ENCODE measurements at places on chromosomes 6 and 20.

GRCh38 chr6:20024316-20024673 is 187.1 kb downstream of the ID4 start:
- no peak for DNase-seq

DNA sequence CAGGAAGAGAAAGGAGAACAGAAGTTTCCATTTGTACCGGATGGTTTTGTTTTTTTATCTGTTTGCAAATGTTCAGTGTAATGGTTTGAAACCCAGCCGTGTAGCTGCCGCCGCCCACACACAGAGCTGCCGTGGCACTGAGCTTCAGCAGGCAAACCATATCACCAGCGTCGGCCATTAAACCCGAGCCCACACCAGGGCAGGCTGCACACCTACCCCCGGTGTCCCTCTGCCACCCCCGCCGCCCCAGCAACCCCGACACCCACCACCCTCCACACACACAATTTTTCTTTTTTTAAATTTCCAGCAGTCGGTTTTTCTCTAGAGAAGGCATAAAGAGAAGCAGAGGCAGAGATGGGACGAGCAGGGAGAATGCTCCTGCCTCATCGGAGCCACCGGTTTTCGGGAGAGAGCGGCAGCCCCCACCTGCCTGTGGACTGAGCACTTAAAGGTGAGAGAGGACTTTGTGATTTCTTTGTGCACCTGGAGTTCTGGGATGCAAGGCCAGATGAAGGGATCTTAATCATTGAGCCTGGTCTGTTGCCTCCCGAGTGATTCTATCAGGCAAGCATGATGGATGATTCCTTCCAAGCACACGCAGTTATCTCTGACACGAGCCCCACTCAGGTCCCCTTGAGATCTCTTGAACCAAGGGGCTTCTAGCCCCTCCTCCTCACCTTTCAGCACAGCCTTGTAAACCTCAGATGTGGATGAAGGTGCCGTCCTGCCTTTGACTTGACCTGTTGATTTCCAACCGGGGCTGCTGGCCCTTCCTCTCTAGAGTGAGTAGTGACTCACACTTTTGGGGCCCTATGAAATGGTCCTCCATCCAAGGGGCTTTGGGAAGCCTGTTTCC is 17.5 kb upstream of the ZNF831 start:
- peak; percentile 82 for DNase-seq

- no peak for DNase-seq
Observed at GRCh38 chr6:148926478-148926877, 179.6 kb downstream of the UST start.

DNA sequence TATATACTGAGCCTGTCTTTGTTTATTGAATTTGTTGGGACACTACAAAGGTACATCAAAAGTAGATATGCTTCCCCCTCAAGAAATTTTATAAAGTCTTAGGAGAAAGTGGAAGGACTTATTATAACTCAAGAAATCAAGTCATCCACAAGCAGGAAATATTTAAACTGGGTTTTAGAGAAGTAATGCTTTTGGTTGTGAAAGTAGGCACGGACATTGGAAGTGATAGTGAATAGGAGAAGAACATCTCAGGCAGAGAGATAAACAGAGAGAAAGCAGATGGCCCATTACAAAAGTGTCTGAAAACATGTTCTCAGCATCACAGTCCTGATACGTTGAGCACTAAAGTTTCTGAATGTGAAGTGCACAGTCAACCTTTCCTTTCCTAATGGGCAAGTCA is 415.6 kb upstream of the RNF217 start:
- no peak for DNase-seq

- DNase-seq, result no peak
Observed at GRCh38 chr20:62170536-62170935, 12.3 kb upstream of the MTG2 start.

DNA sequence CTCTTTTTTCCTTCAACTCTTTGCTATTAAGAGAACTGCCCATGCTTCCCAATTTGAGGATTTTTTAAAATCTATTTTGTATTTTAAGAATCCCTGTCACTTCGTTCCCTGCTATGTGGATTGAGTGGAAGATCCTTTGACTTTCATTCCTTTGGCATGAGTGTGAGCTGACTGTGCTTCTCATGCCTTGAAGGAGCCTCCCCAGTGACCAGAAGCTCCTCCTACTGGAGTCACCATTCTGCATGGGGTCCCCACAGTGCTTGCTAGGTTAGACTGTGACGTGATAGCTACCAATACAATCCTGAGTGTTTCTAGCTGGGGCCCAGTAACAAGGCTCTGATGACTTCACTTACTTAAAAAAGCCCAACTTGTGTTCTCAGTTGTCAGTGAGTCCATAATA is 104.4 kb upstream of the LAMP5 start:
- no peak for DNase-seq

DNA sequence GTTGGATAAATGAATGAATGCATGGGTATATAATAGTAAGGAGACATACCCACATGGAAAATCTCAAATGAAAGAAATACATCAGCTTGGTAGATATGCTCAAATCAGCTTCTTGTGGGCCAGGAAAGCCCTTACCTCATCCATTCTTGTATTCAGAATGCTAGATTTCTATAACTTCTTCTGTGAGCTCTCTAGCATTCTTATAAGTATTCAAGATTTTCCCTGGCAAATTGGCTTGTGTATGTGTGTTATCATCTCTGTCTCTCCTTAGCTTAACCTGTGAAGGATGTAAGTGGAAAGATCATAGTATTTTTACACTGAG is 100.8 kb downstream of the OR2B2 start:
- DNase-seq, result no peak

DNA sequence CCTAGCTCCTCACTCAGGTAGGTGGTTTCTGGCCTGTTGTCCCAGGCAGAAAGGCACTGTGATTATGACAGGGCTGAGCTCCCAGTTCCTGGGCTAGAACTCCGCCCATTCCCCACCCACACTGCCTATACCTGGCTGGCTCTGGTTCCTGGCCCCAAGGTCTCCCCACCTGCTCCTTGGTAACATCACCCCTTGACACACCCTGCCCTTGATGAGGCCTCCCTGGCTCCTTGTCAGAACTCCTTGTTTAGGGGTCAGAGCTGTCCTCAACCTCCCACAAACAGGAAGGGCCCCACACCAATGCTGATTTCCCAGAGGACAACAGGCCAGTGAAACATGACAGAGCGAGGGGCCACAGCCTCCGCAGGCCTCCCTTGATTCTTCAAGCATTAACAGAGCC is 15.5 kb upstream of the MYMX start:
- DNase-seq, result no peak

- no peak for DNase-seq
Observed at GRCh38 chr20:21240394-21240793, 62.7 kb upstream of the XRN2 start.

GRCh38 chr20:60021104-60021503 is 62.9 kb downstream of the CDH26 start:
- no peak for DNase-seq

- no peak for DNase-seq
Observed at GRCh38 chr6:123967905-123968304, 164.2 kb downstream of the NKAIN2 start.

DNA sequence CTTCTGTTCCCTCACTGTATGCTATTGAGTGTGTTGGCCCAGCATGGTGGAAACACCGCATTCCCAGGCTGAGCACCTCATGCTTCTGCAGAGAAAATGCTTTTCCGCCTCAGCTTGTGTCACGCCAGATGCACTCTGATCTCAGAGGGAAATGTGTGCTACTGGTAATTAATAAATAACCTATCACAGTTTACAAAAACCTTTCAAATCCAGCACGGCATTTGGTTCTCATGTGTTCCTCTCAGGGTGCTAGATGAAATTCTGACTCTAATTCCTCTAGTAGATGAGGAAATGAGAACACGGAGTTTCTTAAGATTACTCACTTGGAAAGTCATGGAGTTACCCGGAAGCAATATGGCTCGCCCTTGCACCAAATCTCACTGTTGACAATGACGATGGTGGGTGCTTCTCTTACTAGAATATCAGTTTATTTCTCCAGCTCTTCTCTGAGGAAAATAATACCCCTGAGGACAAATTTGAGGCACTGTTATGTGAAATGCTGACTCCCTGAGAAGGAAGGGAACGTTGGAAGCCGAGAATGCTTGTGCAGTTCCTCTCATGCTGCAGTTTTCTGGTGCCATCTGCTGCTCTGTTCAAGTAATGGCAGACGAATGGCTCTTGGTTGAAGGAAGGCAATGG is 116.6 kb downstream of the RNF144B start:
- no peak for DNase-seq

- DNase-seq, result no peak
Observed at GRCh38 chr6:13985663-13986325, 61.0 kb downstream of the RNF182 start.

GRCh38 chr6:19554356-19555225 is 282.6 kb upstream of the ID4 start:
- no peak for DNase-seq

DNA sequence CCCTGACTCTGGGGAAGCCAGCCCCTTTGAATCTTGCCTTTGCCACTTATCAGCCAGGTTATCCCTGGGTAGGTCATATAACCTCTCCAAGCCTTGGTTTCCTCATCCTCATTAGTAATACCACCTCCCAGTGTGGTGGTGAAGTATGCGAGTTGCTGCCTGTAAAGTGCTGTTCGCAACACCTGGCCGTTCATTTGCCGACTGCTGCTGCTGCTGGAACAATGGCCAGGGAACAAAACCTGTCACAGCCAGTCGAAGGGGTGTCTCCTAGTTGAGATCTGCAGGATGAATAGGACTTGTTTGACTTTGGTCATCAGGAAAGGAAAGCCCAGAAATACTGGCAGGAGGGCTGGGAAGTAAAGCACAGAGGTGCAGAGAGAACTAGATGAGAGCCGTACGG is 6.1 kb downstream of the MANBAL start:
- no peak for DNase-seq

Measured in activated T-cell treated with anti-CD3 and anti-CD28 coated beads, Interleukin-2, amount 50 U/mL, for 48 hours (primary cell).